ENCODE measurements at places on chromosomes 7 and 10.

DNA sequence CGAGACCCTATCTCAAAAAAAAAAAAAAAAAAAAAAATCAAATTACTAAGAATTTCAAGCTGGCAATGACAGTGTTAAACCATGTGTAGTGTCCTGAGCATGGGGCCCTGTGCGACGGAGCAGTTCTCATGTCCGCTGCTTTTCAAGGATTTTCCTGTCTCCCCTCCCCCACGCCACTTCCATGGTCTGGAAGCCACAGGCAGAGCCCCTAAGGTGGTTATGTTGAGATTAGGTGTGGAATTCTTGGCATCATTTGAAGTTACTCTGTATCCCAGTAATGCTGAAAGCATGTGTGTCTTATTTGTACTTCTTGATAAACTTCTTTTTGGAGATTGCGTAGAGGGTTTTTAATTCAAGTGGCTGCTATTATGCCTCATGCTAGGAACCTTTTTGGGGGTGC lies 65.2 kb downstream of the PFKFB3 start:
- no peak for DNase-seq

GRCh38 chr7:85673876-85674275 lies 487.0 kb upstream of the SEMA3D start:
- DNase-seq, result no peak

DNA sequence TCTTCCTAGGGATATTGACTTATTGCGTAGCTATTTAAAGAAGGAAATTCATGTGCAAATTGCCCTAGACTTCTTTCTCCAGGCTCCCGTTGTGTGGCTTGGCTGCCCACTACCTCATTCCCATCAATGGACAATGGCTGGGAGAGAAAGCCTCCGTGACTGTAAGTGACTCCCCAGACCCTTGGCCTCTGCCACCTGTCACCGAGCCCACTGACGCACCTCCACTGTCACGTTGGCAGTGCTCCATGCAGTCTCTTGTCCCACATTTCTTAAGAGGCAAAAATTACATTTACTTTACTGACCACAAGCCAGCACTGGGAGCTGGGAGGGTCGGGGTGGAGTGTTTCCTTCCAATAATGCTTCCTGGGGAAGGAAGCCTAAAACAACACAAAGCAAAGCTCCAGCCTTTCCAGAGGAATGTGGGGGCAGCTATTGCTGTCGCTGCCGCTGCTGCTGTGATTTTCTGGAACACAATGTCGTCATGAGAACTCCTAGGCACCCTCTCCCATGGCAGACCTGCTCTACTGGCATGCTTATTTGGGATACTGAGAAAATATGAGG lies 89.7 kb upstream of the STEAP1B start:
- no peak for DNase-seq

DNA sequence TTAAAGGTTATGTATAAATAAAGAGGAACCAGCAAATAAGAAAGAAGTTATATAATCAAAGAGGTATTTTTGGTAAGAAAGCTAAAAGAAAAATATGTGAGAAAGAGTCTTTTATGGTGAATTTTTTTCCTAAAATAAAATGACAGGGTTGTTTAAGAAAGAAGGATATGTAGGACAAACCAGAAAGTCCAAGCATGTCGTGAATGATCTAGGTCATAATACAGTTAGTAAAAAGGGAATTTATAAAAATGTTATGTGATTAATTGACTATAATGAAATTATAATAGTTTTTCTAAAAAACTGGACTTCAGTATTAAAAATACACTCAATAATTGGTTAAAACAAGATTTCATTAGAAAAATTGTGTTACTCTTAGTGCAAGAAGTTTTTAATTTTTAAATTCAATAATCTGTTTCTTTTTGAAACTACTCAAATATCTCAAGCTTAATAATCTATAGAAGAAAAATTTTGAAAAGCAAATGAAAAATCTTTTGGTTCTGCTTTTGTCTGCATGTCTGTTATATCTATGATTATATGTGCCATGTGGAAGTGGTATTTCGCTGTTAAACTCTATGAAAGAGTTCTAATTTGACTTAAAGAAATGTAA lies 23.3 kb downstream of the AVL9 start:
- no peak for DNase-seq

GRCh38 chr7:95141755-95142154 lies 182.6 kb downstream of the PON1 start:
- DNase-seq, result no peak

DNA sequence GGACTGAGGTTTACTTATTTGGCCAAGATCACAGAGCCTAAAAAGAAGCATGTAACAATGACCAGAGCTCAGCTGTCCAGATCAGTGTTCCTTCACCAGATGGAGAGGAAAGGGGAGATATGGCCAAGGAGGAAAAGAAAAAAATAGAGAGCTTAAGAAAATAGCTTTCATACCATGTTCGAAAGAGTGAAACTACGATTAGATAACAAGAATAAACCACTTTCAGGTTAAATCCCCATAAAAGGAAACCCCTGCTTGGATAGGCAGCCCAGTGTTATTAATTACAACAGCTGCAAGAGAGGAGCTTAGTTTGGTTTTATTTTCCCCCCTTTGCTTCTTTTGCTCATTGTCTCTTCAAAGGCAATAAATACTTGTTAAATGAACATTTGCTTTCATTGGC lies 160.8 kb downstream of the ZNF438 start:
- no peak for DNase-seq

DNA sequence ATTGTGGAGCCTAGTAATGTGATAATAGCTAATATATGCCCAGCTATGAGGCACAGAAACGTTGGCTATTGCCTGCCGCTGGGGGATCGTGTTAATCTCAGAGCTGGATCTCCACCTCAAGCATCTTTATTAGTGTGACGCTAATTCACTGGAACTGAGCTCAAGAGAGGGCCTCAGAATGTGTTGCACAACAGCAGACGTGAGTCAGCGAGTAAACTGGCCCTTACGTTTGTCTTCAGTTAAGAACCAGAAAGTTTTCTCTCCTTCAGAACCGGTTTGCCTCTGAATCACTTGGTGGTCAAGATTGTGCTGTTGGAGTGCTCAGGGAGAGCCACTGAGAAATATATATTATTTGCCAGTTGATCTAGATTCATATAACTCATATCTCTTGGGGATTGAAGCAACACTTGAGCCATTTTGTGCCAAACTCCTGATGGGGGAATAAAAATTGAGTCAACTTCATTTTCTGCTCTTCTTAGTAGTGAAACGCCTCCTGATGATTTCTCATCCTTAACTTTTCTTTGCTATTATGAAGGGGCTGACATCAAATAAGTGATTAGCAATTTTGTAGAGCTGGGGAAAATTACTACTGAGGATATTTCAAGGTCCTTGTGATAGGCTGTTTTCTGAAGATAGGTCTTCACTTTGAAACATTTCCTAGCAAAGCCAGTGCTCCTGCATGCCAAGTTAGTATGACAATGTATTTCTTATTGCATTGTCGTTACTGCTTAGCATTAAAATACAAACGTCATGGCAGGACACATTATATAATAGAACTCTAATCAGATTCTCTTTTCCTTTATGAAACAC lies 22.3 kb downstream of the BZW2 start:
- no peak for DNase-seq

GRCh38 chr7:114081606-114082425 lies 163.0 kb upstream of the PPP1R3A start:
- peak; percentile 58 for DNase-seq

DNA sequence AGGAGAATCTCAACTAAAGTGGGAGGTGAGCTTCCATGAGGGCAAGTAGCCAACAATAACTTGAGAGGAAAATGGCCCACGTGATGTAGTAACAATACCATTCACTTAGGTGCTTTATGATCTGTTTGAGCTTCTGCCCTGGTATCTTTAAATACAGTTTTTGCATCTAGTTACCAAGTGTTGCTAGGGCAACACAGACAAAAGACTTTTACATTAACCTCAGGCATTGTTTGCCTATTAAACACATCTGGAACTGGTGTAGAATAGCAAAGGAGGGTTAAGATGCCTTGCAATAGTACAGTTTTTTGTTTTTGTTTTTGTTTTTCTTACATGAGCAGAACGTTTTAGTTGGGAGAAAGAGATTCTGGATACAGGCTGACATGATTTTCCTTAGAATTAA lies 97.7 kb upstream of the MTPN start:
- no peak for DNase-seq

GRCh38 chr7:73308074-73308664 lies 457 bp downstream of the NSUN5 start:
- DNase-seq, result no peak

GRCh38 chr10:13831711-13832141 lies 245.0 kb downstream of the PRPF18 start:
- peak; percentile 65 for DNase-seq

- DNase-seq, result no peak
Observed at GRCh38 chr7:70612811-70613210, 519.1 kb upstream of the GALNT17 start.

GRCh38 chr7:84336303-84336702 lies 141.7 kb upstream of the SEMA3A start:
- DNase-seq, result no peak

DNA sequence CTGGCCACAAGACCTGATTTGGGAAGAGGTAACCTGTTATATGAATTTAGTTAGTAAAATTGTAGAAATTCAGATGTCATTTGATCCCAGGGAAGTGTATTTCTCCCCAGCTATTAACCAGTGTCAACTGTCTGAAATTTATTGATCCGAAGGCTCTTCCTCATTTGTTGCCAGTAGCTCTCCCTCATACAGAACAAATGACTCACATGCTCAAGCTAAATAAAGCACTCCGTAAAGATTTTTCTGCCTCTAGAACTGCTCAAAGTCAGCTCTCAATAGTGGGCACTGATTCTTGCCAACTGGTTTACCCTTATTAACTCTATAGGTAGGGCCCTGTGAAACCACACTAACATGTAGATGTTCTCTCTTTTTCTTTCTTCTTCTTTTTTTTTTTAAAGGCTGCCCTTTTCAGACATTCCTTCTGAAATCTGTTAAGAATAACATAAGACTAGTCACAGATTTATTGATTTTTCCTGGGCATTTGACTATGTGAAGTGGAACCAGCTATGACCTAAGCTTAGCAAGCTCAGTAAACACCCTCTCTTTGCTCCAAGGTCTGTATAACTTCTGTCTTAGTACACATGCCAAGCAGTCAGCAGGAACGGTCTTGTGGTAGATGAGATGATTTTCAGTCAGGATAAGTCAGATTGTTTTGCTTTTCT lies 21.8 kb downstream of the RPA3 start:
- no peak for DNase-seq

- DNase-seq, result no peak
Observed at GRCh38 chr7:46725136-46725535, 804.1 kb upstream of the IGFBP3 start.

DNA sequence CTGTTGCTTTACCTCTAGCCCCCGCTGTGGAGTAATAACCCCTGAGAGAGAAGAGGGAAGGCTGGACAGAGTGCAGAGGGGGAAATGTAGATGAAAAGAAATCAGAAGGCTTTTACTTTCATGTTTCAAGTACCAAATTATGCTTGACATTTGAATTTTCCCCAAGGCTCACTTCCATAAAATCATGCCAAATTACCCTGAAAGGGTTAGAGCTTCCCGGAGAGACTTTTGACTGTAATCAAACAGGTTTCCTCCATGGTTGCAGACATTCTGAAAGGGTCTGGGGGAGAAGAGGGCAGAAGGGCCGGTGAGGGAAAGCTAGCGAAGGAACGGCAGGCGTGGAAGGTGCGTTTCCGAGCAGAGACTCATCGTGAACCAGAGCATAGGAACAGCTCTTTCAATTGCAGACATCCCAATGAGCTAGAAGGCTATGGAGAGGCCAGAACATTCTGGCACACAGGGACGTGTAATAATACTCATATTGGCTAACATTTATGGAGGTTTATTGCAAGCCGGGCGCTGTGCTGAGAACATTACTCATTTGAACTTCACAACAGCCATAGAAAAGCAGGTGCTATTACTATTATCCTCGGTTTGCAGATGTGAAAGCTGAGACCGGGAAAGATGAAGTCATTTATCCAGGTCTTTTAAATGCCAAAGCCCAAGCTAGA lies 620.8 kb upstream of the AUTS2 start:
- DNase-seq, result no peak

DNA sequence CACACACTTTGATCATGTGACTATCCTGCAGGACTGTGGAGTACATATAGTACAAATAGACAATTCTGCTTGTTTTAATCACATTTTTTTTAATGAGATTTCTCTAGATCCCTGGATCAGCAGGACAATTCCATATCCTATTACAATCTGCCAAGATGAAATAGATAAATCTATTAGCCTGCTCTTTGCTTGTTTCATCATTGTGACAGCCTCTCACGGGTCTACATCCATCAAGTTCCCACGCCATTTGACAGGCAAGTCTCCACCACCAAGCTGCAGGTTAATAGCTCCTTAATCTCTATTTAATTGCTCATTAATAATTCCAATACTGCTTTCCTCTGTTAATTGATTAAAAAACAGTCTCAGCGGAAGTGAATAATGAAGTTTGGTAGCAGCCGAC lies 671.5 kb downstream of the CCSER2 start:
- DNase-seq, result no peak

DNA sequence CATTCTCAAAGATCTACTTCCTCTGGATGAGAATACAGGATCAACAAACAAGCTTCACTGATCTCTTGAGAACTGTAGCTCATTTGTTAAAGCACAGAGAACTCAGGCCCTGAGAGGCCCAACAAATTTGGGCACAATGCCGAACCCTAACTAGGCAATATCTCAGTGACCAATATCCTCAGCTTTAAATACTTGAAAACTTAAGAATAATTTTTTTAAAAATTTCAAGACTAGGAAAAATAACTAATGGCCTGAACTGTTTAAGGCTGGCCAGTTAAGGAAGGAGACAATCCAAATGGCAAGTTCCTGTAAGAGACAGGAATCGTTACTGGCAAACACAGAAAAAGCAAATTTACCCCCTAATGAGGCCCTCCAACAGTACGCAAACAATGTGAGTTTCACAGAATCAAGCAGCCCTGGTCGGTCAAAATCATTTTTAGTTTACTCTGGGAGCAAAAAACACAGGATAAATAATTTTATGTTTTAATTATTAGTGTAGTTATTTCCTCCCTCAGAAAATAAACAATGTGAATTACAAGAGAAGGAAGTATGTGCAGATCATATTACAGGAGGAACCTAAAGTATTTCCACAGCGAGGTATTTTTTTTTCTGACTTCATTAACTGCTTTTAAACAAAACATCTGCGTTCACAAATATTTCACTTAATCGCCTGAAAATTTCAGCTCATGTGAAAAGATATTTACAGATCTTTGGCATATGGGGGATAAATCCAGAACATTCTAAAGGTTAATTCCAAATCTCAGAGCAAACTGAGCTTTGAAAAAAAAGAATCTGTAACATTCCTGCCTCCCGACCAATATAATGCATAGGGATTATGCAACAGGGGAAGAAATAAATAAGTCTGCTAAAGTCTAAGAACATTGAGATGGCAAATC lies 39.5 kb downstream of the NT5C2 start:
- DNase-seq, result no peak

Measured in B cell (primary cell).